ENCODE measurements at places on chromosomes 2 and 18. TPM values are rescaled to one million over a fixed set of nuclear protein-coding genes. Genes with fewer than 3 reads are reported as not detected.
A peak's percentile ranks its signal among the peaks of the same experiment; 100 is the strongest.

DNA sequence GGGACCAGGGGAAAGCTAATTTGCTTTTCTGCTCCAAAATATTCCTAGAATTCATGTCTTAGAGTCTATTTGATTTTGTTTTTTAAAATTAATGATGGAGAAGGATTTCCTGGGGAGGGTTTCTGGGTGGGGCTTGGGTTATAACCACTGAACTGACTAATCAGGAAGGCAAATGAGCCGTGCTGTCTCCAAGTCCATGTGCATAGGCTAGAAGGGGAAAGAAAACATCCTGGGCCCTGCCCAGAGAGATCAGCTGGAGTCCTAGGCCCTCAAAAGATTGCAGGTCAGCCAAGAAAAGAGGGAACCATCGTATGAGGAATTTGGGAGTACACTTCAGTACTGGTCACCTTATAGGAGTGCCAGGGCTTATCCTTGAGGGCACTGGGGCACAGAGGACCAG is 480.2 kb upstream of the CELF4 start:
- no peak for DNase-seq

- peak; percentile 9 for DNase-seq
Observed at GRCh38 chr2:208373460-208374089, 33.0 kb upstream of the PTH2R start.

- DNase-seq, result no peak
Observed at GRCh38 chr2:101515477-101515876, 40.6 kb upstream of the RFX8 start.

DNA sequence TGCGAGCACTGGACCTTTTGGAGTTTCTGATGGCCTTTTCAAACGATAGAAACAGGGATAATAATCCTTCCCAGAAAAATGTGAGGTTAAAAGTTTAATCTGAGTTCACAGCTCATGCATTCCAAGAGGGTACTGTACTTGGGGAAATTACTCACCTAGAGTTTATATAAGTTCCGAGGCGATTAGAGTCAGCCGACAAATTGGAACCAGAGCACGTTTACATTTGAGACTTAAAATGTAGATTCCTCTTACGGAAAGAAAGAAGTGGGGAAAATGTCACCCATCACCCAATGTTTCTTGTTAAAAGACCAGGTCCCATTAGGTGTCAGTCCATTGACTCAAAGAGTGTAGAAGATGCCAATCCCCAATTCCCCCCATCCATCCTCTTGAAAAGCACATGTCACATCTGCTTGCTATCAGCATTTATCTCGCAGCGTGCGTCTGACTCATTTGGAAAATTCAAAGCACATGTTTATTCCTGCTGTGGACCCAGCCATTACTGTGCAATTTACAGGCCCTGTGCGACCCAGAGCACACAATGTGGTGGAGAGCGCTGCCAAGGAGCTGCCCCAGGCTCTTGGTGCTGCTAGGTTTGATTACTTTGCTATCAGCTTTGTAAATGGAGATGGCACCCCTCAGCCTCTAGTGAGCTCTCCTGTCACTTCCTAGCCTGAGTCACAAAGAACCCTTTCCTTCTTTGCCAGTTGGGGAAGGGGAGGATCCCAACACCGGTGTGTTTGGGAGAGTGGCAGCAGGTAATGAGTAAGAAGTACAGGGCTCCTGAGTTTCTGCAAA is 104.8 kb downstream of the COLEC12 start:
- DNase-seq, result no peak

SLC9A4 gene
- 0.05 TPM for total RNA-seq

DNA sequence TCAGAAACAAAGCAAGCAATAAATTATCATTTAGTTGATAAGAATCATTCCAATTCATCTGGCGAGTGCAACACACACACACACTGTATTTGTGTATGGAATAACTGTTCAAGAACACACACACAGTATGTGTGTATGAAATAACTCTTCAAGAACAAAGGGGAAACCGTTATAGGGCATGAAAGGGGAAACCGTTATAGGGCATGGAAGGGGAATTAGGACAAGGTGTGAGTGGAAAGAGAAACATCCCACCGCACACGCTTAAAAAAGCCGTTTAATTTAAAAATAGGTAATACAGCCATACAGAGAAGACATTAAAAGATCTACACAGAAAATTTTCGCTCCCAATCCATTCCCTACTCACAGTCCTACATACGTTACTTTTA is 607 bp upstream of the TSN start:
- DNase-seq, result no peak

DNA sequence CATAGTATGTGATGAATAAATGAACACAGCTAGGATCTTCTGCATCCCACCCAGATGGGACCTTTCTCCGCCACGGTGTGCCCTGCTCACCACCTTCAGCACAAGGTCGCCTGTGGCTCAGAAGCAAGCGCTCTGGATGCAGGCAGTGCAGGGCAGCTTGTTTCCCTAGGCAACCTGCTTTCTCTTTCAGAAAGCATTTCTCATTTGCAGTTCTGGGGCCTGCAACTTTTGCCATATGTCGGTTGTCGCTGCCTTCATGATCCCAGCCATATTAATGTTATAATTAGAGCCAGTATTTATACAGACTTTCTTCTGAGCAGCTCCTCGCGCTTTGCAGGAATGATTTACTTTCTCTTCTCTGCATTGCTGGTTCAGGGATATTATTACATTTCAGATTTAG is 692.8 kb downstream of the RNF144A start:
- DNase-seq, result no peak

DNA sequence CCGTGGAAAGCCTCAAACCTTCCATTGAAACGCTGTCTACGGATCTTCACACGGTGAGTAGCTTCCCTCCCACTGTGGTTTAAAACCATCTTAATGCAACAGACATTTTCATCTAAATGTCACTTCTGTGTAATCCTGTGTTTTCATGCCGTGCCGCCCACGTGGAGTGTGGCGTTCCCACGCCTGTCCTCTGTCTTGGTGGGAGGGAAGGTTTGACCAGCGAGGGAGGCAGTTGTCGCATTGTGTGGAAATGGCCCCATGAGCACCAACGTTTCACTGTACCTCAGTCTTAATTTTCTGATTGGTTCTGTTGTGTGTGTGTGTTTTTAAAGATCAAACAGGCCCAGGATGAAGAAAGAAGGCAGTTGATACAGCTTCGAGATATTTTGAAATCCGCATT is 88.6 kb downstream of the ITGB1BP1 start:
- no peak for DNase-seq
